A549 treated with ZK216348 at 1 μM for 4 hours (cell line): ENCODE measurements at places on chromosomes 16 and 17. TPM values are rescaled to one million over a fixed set of nuclear protein-coding genes. Genes with fewer than 3 reads are reported as not detected.

The MYH8 gene
- not detected in 5 replicates for total RNA-seq

The NHERF2 gene
- total RNA-seq, result 32.5 to 64.5 TPM (median 58.3 TPM) in 5 replicates

The THOC6 gene
- total RNA-seq, result 16.8 to 38.9 TPM (median 34.3 TPM) in 5 replicates

The LITAFD gene
- total RNA-seq, result not detected in 5 replicates

The ECI1 gene
- 41.0 to 92.8 TPM (median 86.3 TPM) in 5 replicates for total RNA-seq

The CES5A gene
- not detected in 5 replicates for total RNA-seq

The EME1 gene
- total RNA-seq, result 14.1 to 17.0 TPM (median 15.3 TPM) in 5 replicates

The KRTAP4-5 gene
- total RNA-seq, result not detected in 5 replicates

The CD300E gene
- not detected in 5 replicates for total RNA-seq

The FBXO39 gene
- total RNA-seq, result not detected in 5 replicates

The NPIPA1 gene
- total RNA-seq, result 39.3 to 60.3 TPM (median 52.6 TPM) in 5 replicates

The STAC2 gene
- 0.93 to 1.5 TPM (median 1.3 TPM) in 5 replicates for total RNA-seq

The TNFSF13 gene
- total RNA-seq, result 0.09 to 1.5 TPM (median 0.57 TPM) in 5 replicates

The NXPH3 gene
- total RNA-seq, result 0.22 to 0.54 TPM (median 0.39 TPM) in 5 replicates
